ENCODE measurements at places on chromosomes 5 and 9. TPM values are rescaled to one million over a fixed set of nuclear protein-coding genes. Genes with fewer than 3 reads are reported as not detected.

GRCh38 chr9:133944746-133945135 lies 47.4 kb downstream of the VAV2 start:
- DNase-seq, result no peak

DNA sequence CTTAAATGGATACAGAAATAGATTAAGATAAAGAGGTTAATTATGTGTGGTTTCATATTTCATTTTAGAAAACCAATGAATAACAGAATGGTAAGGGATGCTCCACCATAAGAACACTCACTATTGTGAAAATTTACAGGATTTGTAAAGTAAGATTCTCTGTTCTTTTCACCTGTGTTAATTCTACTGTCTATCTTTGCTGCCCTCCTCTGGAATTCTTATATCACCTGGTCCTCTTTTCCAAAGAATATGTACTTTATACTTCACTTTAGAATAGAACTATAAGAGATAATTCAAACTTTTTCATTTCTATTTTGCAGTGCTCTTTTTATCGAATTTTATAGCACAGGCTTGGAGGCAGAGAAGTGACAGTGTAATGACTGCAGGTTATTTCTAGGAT lies 213.4 kb downstream of the LURAP1L start:
- no peak for DNase-seq

DNA sequence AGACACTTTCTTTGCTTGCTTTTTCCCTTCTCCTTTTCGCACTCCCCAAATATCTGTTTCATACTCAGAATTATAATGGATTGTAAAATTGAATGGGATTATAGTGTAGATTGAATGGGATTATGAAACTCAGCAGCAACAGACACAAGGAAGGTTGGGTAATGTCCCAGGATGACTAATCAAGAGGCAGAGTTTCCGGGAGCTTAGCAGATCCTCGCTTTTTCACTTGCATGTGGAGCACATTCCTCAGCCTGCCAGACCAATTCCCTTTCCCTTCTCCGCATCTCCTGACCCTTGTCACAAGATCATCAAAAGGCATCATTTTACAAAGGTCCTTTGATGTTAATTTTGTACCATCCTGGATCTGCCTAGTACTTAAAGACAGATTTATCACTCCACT lies 55.1 kb upstream of the SLC1A1 start:
- no peak for DNase-seq

DNA sequence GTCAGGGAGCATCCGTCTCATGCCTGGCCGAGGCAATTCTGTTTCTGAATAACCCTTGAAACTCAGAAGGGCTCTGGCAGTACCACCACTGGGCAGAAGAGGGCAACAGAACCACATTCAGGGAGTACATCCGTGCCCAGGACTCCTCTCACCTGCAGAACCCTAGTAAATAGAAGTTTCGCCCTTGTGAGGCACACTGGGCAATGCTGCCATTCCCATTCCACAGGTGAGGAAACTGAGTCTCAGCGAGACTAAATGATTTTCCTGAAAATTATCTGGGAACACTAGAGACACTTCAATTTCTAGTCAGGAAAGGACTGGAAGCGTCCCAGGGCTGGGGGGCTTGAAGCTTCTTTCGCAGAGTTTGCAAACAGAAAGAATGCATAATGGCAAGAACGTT lies 74.7 kb downstream of the FGF1 start:
- no peak for DNase-seq

DNA sequence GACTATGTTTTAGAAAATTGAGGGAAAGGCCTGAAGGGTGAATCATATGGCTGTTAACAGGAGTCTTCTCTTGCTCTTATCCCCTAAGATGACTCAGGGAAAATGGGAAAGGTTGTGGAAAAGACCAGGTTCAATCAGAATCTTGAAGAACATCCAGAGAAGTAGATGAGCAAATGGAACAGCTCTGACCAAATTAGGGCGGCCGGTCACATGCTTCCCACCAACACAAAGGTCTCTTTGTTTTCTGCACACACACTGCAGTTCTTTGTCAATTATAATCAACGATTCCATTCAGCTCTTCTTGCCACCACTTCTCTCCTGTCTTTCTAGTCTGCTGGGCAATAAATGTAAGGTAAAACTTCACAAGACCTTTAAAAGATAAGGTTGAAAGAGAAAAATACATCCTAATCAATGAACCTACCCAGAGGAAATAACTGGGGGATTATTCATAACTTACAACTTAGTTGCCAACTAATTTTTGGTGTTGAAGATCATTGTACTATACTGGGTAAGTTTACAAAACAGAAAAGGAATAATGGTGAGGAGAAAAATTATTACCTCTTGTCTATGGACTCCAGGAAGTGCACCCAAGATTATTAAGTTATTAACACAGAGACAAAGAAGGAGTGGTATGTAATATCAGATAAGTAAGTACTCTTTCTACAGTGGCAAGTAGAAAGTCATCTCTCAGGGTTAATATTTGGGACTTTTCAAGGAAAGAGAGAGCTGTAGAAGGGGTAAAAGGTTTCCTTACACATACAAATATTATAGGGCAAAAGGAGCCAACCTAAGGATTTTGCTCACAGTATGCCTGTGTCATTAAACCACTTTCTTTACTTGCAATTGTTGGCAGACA lies 441.9 kb upstream of the PIK3R1 start:
- no peak for DNase-seq

DNA sequence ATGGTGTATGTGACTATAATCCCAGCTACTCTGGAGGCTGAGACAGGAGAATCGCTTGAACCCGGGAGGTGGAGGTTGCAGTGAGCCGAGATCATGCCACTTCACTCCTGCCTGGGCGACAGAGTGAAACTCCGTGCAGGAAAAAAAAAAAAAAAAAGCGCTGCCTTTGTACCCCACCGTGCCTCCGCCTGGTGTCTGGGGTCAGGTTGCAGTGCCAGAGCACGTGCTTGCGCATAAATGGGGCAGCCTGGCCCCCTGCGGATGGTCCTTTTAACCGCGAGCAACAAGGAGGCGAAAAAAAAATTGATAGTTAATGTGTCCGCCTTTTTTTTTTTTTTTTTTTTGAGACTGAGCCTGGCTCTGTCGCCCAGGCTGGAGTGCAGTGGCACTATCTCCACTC lies 6.3 kb upstream of the CCNB1 start:
- no peak for DNase-seq

- DNase-seq, result no peak
These were observed 24.2 kb downstream of the DYNC2I2 start for GRCh38 chr9:128632486-128632885.

- no peak for DNase-seq
These were observed 47.8 kb downstream of the ERGIC1 start for GRCh38 chr5:172881691-172882370.

GRCh38 chr5:79982136-79982535 lies 8.9 kb downstream of the MTX3 start:
- DNase-seq, result no peak

GRCh38 chr9:84294241-84294950 lies 46.2 kb downstream of the SLC28A3 start:
- DNase-seq, result no peak

GRCh38 chr5:157271740-157272271 lies 5.9 kb downstream of the CYFIP2 start:
- no peak for DNase-seq

GRCh38 chr5:139445325-139446170 lies 6.2 kb upstream of the DNAJC18 start:
- DNase-seq, result no peak

DNA sequence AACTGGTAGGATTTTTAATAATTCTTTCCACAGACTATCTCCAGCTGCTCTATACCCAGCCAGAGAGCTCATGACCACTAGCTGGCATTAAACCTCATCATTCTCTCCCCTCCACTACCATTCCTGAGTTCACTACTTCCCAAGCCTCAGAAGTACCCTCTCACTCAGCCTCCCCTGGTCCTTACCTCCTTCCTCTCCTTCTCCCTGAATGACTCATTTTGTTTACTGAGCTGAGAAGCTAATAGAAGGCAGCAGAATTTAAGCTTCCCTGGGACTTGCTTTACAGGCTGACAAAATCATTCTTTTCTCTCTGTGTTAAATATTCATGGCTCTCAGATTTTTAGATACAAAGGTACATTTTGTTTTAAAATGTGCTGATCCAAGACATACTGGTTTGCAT lies 305.4 kb downstream of the TLR4 start:
- DNase-seq, result no peak

DNA sequence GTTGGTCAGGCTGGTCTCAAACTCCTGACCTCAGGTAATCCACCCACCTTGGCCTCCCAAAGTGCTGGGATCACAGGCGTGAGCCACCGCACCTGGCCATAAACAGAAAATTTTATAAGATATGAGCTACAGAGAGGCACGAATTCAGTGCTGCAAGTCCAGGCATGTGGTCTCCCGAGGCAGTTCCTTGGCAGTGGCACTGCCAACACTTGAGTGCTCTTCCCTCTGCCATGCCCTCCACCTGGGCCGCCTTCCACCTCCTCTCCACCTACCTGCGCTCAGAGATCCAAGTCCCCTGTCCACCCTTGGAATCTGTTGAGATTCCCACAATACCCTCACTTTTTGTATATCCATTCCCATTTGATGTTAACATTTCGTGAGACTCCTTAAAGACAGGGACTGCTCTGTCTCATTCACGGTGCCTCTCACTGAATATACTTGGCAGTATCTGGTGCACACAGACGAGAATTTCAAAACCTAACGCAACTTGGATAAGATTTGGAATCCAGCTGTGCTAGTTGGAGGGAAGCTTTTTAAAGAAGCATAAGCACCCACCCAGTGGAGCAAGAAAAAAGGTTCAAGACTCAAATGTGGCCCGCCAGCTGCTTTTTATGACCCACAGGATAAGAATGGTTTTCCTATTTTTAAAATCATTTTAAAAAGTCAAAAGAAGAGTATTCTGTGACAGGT lies 68.3 kb downstream of the DCP2 start:
- DNase-seq, result no peak

DNA sequence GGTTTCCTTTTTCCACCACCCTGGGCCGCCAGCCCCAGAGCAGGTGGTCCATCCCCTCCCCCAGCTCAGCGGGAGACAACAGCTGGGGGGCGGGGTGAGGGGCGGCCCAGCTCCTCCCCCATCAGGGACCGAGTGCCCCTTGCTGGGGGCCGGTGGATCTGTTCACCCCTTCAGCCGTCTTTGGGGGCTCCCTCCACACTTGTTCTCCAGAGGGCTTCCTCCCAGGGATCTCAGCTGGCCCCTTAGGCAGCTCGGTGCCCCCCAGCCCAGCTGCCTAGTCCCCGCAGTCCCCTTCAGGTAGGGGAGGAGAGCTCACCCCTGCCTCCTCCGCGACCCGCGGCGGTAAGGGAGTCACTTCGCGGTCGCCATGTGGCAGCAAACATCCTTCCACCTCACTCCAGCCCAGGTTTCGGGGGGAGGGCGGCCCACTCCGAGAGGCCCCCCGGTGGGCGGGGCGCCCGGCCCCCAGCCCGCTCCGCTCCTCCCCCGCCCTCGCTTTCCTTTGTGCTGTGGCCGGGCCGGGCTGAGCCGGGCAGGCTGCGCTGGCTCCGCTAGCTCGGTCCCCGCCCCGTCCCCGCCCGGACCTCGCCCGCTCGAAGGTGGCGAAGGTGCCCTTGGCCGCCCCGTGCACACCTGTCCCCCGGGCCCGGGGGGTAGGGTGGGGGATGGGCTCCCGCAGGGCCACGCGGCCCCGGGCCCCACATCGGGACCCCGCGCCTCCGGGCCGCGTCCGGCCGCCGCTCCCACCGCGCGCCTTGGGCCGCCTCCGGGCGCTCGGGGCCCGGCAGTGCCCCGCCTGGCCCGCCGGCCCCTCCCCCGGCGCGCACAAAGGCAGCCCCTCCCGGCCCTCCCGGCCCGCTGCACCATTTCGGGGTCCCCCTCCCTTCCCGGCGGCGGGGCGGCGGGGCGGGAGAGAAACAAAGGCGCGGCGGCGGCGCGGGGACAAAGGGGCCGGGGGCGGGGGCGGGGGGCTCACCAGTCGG lies 683 bp downstream of the DBN1 start:
- DNase-seq, result no peak

GRCh38 chr9:7259544-7260241 lies 501.9 kb downstream of the KDM4C start:
- DNase-seq, result no peak

- DNase-seq, result no peak
These were observed 222.2 kb downstream of the NDUFS4 start for GRCh38 chr5:53782620-53783019.

DNA sequence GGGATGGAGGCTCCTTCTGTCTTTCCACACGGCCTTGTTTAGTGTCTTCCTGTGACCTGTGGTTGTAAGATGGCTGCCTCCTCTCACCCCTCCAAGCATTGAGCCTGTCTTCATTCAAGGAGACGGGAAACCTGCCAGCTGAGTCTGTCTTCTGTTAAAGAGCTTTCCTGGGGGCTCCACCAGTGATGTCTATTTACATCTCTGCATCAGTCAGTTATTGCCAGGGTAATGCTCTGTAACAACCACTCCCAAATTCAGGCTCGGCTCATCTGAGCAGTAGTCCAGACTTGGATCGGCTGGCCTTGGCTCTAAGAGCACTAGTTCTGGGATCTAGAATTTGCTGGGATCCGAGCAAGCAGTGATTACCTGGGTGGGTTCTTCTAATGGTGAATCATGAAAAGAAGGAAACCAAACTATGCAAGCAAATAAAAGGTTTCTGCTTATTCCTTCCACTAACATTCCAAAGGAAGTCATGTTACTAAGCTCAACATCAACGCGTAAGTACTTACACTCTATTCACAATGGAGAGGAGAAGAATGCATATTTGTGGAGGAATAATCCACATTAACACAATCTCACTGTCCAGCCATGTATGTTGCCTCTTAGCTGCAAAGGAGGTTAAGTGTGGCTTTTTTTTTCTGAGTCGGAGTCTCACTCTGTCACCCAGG lies 61.7 kb downstream of the GALNT12 start:
- DNase-seq, result no peak

Gene TYRP1
- not detected for total RNA-seq

Gene BTNL3
- total RNA-seq, result not detected

Gene ZNF879
- 2.4 TPM for total RNA-seq

Gene NTNG2
- total RNA-seq, result not detected

Gene IFNE
- not detected for total RNA-seq

Gene PRLR
- total RNA-seq, result 0.35 TPM

Gene SH2D3C
- total RNA-seq, result not detected

Data from epithelial cell of proximal tubule (primary cell).